Head of caudate nucleus (tissue), 42 donors: ENCODE measurements at places on chromosomes 5 and 9.

- DNase-seq = no peak
These were observed 321.0 kb upstream of the IRX4 start for GRCh38 chr5:2203774-2204173.

GRCh38 chr5:169339869-169340268 lies 38.9 kb upstream of the SLIT3 start:
- no peak for DNase-seq

DNA sequence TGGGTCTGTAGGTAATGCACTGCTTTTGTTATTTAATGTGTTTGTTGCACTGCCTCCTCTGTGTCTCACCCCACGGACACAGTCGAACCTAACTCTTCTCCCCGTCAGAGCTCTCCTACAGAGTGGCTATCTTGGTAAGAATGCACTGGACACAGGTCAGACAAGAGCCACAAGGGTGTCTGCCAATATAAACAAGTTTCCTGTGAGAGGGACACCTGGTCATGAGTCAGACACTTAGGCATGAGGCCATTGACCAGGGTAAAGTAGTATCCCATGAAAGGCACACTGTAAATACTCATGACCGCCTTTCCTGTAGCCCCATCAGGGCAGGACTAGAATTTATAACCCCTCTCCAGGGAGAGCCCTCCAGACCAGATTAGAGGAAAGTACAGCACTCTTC lies 115.5 kb downstream of the SLC12A2 start:
- DNase-seq = no peak

GRCh38 chr5:67644221-67644920 lies 447.8 kb upstream of the CD180 start:
- no peak for DNase-seq

- DNase-seq = no peak
These were observed 188.4 kb upstream of the MAST4 start for GRCh38 chr5:66407765-66408164.

DNA sequence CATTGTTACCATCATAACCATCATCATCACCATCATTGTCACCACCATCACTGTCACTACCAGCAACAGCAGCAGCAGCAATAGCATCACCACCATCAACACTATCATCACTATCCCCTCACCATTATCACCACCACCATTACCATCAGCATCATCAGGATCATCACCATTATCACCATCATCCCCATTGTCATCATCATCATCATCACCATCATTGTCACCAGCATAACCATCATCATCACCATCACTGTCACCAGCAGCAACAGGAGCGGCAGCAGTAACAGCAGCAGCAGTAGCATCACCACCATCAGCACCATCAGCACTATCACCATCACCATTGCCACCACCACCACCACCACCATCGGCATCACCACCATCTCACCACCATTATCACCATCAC lies 48.4 kb downstream of the S1PR3 start:
- no peak for DNase-seq
